HCT116 (cell line): ENCODE measurements at places on chromosomes 1 and 21.
A peak's percentile ranks its signal among the peaks of the same experiment; 100 is the strongest.

DNA sequence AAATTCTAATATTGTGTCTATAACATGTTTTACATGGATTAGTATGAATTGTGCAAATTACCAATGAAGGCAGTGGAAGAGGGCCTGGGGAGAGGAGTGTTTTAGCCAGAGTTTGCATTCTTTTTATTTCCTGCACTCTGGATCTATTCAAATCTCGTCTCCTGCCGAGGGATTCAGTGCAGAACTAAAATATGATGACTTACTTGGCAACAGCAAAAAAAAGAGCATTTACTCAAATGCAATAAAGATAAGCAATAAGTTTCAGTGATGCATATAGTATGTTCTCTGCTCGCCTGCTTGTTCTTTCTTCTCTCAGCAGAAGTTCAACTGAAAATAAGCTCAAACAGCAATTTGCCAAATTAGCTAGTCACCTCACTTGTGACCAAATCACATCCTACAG, 33.4 kb upstream of the NRIP1 start:
- DNase-seq, result no peak

DNA sequence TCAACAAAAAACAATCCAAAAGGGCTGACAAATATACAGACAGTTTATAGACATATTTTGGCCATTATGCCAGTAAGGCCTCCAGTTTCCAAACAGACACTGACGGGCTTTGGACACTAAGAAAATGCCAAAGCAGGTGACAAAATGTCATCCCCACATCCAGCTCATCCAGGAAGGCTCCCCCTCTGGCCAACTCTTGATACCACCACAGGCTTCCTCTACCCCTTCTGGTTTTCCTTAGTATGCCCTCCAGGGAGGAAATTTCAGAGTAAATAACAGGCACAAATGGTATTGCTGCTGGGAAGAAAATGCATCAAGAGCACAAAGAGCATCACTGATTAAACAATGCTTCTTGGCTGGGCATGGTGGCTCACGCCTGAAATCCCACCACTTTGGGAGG, 225.3 kb downstream of the VAV3 start:
- DNase-seq, result no peak

- DNase-seq, result peak; percentile 55
These were observed 53.8 kb downstream of the MACF1 start for GRCh38 chr1:39258146-39258924.

- DNase-seq, result no peak
These were observed 116.2 kb downstream of the RIPK4 start for GRCh38 chr21:41650526-41651145.

GRCh38 chr1:82858031-82858430, 1057.3 kb downstream of the ADGRL2 start:
- DNase-seq, result no peak

DNA sequence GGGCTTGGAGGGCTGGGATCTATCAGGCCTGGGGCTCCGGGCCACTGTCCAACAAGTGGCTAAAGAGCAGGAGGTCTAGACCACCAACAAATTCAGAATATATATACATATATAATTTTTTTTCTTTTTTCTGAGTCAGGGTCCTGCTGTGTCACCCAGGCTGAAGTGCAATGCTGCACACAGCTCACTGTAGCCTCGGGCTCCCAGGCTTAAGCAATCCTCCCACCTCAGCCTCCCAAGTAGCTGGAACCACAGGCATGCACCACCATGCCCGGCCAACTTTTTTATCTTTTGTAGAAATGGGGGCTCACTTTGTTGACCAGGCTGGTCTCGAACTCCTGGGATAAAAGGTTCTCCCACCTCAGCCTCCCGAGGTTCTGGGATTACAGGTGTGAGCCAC, 6.8 kb upstream of the LAPTM5 start:
- DNase-seq, result no peak
